KBM-7 (cell line): ENCODE measurements at places on chromosomes 7 and 10.

- no peak for DNase-seq
These were observed 164.8 kb upstream of the CDC14C start for GRCh38 chr7:48759431-48760080.

GRCh38 chr10:132422903-132423825 is 26.2 kb downstream of the PWWP2B start:
- DNase-seq, result peak; percentile 89

DNA sequence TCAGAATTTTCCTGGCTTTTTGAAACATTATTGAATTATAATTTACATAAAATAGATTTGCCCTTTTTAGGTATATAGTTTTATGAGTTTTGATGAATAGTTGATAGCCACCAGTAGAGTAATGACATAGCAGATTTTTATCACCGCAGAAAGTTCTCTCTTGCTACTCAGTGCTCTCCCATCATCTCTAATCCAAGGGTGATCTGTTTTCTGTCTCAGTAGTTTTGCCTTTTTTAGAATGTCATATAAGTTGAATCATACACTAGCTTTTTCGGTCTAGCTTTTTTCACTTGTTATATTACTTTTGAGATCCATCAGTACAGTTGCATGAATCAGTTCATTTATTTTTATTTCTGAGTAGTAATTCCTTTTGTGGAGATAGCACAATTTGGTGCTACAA is 17.9 kb downstream of the RSBN1L start:
- DNase-seq, result no peak

- DNase-seq, result no peak
These were observed 28.0 kb downstream of the PRSS2 start for GRCh38 chr7:142798451-142799436.

- no peak for DNase-seq
These were observed 10.7 kb upstream of the PSMG3 start for GRCh38 chr7:1580422-1581030.

GRCh38 chr10:18472977-18473376 is 178.4 kb downstream of the NSUN6 start:
- no peak for DNase-seq
